ENCODE measurements at places on chromosomes 1 and 21. TPM values are rescaled to one million over a fixed set of nuclear protein-coding genes. Genes with fewer than 3 reads are reported as not detected.
A peak's percentile ranks its signal among the peaks of the same experiment; 100 is the strongest.

The MAN1A2 gene
- total RNA-seq = 20.0 TPM

The CNKSR1 gene
- 9.7 TPM for total RNA-seq

DNA sequence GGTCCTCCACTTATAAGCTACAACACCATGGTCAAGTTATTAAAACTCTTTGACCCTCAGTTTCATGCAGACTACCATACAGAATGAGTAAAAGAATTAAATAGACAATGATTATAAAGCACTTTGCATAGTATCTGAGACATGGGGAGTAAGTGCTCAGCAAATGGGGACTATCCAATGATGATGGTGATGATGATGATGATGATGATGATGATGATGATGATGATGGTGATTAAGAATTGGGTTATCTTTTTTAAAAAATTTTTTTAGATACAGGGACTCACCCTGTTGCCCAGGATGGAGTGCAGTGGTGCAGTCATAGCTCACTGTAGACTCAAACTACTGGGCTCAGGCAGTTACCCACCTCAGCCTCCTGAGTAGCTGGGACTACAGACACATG lies 8.1 kb upstream of the EPS15 start:
- H3K36me3 ChIP-seq = no peaks in the 10 kb centered on the region
- H3K4me1 ChIP-seq = no peaks in the 10 kb centered on the region

DNA sequence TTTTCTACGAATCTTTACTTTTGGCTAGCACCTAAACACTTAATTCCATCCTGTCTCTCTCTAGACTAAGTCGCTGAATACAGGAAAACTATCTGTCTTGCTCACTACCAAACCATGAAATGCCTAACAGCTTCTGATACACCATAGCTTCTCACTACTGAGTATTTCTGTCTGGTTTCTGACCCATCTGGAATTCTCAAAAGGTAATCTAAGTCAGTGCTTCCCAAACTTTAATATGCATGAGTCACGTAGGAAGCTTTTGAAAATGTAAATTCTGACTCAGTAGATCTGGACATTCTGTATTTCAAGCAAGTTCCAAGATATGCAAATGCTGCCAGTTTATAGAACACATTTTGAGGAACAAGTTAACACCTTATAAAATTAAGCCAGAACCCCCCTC lies 9.2 kb upstream of the OVGP1 start:
- H3K4me1 ChIP-seq = peaks cover under 1% of the 10 kb centered on the region
- H3K27ac ChIP-seq = no peak overlapping the region
- H3K36me3 ChIP-seq = peaks cover 11% of the 10 kb centered on the region
- no peak for DNase-seq
- no peaks in the 10 kb centered on the region for H3K27me3 ChIP-seq
- no peak overlapping the region for H3K4me3 ChIP-seq

DNA sequence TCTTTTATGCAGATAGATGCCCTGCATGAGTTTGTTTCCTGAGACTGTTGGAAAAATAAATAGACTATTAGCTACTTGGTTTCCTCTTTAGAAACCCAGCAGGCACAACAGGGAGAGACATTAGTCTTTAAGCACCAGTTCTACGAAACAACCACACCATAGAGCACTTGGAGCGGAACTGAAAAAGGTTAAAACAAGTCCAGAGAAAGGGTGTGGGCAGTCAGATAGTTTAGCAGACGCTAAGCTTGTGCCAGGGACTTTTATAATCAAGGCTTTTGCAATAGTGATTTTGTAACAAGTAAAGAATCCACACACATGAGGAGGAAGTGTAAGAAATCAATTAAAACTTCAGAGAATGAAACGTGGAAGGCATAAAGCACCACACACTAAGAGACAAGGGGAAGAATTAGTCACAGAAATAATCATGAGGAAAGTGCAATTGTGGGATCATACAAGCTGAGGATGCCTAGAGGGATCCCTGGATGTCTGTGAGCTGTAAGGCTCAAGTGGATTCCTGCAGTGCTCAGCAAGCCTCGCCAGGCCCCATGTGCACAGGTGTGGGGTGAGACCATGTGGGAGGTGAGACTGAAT lies 37.8 kb upstream of the TLR5 start:
- peak; percentile 38 for DNase-seq
- H3K36me3 ChIP-seq = no peaks in the 10 kb centered on the region

DNA sequence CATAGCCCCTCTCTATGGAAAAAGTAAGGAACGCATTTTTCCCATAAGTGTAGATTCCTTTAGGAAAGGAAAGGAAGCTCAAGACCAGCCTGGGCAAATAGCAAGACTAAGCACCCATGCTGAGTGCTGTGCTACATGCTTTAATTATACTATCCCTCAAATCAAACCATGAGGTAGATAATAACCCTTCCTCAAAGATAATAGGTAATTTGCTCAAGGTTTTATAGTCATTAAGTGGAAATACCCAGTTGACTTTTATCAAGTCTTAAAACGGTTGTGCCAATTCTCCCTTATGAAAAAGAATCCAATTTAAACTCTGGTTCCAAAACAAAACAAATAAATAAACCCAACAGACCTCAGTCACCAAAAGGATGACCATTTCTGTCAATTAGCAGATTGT lies 3.4 kb downstream of the KIAA0319L start:
- no peak overlapping the region for H3K4me3 ChIP-seq

GRCh38 chr1:30273021-30273325 lies 450.4 kb downstream of the MATN1 start:
- no peaks in the 10 kb centered on the region for H3K4me1 ChIP-seq
- no peaks in the 10 kb centered on the region for H3K36me3 ChIP-seq
- no peak overlapping the region for H3K4me3 ChIP-seq

DNA sequence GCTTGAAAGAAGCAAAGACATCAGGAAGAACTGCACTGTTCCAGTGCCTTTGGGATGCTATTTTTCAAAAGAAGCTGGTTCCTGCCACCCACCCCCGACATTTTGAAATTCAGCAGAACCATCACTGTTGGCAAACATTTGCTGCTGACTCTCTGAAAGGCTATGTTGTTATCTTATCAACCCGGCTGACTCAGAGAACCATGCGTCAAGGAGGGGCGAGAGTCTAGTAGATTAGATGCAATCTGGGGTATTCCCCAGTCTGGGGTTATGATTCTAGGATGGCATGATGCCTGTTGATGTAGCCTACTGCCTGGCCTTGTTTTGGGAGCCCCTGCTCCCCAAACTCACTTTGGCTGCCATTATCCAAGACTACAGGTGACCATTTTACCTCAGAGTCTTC lies 267.8 kb upstream of the RUNX1 start:
- H3K36me3 ChIP-seq = no peaks in the 10 kb centered on the region
- no peak overlapping the region for H3K27ac ChIP-seq
- DNase-seq = no peak
- H3K4me1 ChIP-seq = peaks cover 3% of the 10 kb centered on the region

DNA sequence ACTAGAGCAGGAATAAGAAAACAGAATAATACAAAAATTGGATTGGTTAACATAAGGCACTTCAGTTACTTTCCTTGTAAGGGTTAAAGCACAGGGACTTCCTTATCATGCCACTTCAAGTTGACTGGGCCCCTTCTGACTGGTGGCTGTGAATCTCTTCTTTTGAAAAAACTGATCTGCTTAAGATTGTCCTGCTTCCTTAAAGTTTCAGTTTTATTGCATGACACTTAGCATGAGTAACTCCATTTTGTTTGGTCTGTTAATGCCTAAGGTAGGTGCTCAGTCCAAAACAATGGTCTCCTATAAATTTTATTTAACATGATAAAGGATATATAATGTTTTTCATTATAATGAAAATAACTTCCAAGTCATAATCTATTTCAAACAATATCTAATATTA lies 37.6 kb downstream of the UBE2U start:
- H3K27ac ChIP-seq = no peak overlapping the region
- peaks cover 55% of the 10 kb centered on the region for H3K4me1 ChIP-seq
- H3K4me3 ChIP-seq = no peak overlapping the region
- H3K36me3 ChIP-seq = no peaks in the 10 kb centered on the region
- no peaks in the 10 kb centered on the region for H3K27me3 ChIP-seq

DNA sequence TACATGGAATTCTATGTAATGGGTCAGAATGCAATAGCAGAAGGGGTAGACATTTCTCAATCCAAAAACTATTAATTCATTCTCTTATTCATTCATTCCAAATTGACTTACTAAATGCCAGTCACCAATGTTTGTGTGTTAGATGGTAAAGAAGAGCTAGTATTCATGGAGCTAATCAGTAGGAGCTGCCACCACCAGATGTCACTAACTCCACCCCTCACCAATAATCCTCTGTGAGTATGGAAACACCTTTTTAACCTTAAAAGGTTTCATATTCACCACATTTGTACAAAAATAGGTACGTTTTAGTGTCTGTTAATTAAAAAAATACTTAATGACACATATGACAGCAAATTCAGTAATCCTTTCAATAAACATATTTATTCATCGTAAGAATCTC lies 131.8 kb upstream of the PKN2 start:
- no peak overlapping the region for H3K27ac ChIP-seq
- H3K4me3 ChIP-seq = no peak overlapping the region
- DNase-seq = no peak

- no peak overlapping the region for H3K27ac ChIP-seq
- no peak overlapping the region for H3K4me3 ChIP-seq
- no peak for DNase-seq
- no peaks in the 10 kb centered on the region for H3K4me1 ChIP-seq
- H3K27me3 ChIP-seq = peaks cover 5% of the 10 kb centered on the region
Observed at GRCh38 chr21:44885615-44886014, 12.1 kb upstream of the PTTG1IP start.

DNA sequence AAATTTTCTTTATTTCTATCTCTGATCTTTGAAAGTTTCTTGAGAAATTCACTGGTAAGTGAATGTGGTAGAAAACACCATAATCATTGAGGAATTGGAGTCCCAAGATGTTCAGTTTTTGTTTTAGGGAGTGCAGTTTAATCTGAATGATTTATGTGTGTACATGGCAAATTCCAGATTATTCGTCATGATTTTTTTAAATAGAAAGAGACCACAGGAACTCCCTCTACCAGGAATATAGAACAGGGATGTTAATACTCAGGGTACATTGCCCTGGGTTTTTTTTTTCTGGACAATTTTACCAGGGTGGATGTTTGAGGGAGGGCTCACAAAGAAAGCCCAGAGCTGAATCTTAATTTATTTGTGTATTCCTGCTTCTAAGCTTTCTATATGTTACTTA lies 109.0 kb downstream of the VPS13D start:
- no peak overlapping the region for H3K4me3 ChIP-seq
- DNase-seq = no peak
- peaks cover 59% of the 10 kb centered on the region for H3K4me1 ChIP-seq
- no peaks in the 10 kb centered on the region for H3K36me3 ChIP-seq
- no peaks in the 10 kb centered on the region for H3K27me3 ChIP-seq

- H3K4me3 ChIP-seq = no peak overlapping the region
- H3K36me3 ChIP-seq = peaks cover 7% of the 10 kb centered on the region
- peaks cover 31% of the 10 kb centered on the region for H3K4me1 ChIP-seq
- DNase-seq = no peak
Observed at GRCh38 chr1:164602101-164602422, 43.1 kb downstream of the PBX1 start.

GRCh38 chr1:41535716-41536115 lies 51.2 kb upstream of the EDN2 start:
- H3K4me3 ChIP-seq = no peak overlapping the region
- H3K27ac ChIP-seq = peak overlapping the region; percentile 41
- no peaks in the 10 kb centered on the region for H3K27me3 ChIP-seq
- DNase-seq = no peak

- H3K27ac ChIP-seq = no peak overlapping the region
- DNase-seq = no peak
- no peaks in the 10 kb centered on the region for H3K27me3 ChIP-seq
- no peaks in the 10 kb centered on the region for H3K4me1 ChIP-seq
Observed at GRCh38 chr1:184958554-184959353, 15.6 kb downstream of the NIBAN1 start.

GRCh38 chr1:25700144-25700523 lies 83.5 kb downstream of the MAN1C1 start:
- H3K4me3 ChIP-seq = no peak overlapping the region
- DNase-seq = peak; percentile 80
- H3K27me3 ChIP-seq = no peaks in the 10 kb centered on the region
- H3K27ac ChIP-seq = peak overlapping the region; percentile 93
- H3K4me1 ChIP-seq = peaks cover 94% of the 10 kb centered on the region
- no peaks in the 10 kb centered on the region for H3K36me3 ChIP-seq

DNA sequence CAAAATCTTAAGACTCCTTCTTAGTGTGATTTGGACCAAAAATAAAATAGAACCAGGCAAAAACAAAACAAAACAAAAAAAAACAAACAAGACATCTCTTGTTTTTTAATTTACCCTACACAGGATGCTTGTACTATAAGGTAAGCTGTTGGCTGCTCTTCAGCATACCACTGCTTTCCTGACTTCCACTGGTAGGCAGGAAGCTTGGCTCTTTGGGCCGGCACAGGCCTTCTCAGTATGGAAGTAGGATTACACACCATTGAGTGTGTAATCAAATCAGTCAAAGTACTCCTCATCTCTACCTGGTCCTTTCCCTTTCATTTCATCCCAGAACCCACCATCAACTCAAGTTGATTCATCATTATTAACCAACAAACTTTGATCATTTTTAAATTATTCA lies 61.9 kb upstream of the RGS1 start:
- H3K27ac ChIP-seq = no peak overlapping the region
- no peaks in the 10 kb centered on the region for H3K27me3 ChIP-seq
- no peaks in the 10 kb centered on the region for H3K4me1 ChIP-seq

DNA sequence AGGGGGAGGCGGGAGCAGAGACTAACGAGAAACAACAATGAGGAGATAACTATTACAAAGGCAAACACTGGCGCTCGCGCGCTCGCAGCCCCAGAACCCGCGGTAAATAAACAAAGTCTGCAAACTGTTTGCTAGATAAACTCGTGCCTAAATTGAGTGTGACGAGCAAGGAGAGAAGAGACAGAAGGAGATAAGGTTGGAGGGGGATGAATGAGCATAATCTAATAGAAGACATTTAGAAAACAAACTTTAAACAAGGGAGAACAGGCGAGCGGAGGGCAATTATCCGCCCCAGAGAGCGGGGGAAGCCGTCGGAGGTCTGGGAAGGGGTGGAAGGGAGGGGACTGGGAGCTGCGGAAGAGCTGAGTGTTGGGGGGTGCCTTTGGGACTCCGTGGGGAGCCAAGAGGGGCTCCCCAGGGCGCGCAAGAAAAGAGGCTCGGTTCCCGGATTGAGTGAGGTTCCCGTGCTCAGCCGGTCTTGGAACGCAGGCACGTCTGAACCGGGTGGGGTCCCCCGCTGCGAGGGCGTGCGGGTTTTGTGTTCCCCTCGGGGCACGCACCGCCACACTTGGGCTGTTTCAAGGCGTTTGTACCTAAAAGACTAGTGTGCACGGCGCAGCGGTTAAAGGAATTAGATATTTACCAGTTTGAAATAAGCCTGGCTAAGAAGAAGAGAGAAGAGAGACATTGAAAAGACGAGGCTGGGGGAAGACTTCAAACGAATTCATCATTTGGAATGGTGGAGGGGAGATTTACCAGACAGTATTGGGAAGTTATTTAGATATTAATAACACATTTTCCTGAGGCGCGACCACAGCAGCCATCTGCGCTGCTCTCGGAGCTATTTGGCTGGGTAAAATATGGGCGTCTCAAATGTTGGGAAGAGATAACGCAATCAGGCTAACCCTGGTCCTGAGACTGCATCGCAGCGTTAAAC lies 10.6 kb downstream of the PAX7 start:
- DNase-seq = no peak
- no peaks in the 10 kb centered on the region for H3K36me3 ChIP-seq
- H3K4me1 ChIP-seq = peaks cover 9% of the 10 kb centered on the region
- no peak overlapping the region for H3K4me3 ChIP-seq

Measured in cardiac muscle cell (in vitro differentiated cells and primary cell).